T-helper 17 cell (primary cell): ENCODE measurements at places on chromosomes 4 and X.

DNA sequence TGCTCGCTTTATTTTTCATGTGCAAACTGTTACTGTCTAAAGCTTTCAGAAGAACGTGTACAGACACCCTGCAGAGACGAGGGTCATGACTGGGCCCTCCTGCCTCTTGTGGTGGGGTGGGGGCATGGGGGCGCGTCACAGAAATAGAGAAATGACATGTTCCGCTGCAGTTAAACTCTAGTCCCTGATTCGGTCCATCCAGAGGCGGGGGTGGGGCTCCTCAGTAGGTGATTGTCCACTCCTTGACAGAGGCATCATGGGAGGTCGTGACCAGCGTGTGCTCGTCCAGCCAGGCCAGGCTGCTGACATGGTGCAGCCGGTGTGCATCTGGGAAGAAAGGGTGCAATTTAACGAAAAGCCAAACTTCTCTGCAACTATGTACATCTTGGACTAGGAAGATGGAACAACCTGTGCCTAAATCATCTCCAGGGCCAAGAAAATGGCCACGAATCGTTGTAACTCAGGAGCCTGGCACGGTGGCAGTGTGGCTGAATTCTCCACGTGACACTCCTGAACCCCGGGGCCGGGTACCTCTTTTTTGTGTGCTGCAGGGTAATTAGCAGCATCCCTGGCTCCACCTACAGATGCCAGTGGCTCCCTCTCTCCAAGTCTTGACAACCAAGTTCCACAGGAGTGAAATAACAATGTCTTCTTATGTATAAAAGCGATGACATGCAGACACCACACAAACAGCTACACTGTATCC is 41.3 kb downstream of the WDR1 start:
- no peak for DNase-seq

DNA sequence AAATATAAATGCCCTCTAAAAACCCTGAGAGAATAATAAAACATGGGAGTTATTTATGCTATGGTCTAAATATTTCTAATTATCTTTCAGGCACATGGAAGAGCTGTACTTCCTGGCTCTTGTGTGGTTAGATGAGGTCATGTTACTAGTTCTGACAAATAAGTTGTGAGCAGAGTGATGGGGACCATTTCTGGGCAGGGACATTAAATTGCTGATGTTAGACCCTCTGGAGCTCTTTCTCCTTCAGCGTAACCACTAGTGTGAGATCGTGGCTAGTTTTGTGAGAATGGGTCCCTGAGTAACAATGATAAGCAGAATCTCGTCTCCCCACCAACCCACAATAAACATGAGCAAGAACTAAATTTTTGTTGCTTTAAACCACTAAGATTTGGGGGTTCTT is 108.0 kb downstream of the MAML3 start:
- no peak for DNase-seq

DNA sequence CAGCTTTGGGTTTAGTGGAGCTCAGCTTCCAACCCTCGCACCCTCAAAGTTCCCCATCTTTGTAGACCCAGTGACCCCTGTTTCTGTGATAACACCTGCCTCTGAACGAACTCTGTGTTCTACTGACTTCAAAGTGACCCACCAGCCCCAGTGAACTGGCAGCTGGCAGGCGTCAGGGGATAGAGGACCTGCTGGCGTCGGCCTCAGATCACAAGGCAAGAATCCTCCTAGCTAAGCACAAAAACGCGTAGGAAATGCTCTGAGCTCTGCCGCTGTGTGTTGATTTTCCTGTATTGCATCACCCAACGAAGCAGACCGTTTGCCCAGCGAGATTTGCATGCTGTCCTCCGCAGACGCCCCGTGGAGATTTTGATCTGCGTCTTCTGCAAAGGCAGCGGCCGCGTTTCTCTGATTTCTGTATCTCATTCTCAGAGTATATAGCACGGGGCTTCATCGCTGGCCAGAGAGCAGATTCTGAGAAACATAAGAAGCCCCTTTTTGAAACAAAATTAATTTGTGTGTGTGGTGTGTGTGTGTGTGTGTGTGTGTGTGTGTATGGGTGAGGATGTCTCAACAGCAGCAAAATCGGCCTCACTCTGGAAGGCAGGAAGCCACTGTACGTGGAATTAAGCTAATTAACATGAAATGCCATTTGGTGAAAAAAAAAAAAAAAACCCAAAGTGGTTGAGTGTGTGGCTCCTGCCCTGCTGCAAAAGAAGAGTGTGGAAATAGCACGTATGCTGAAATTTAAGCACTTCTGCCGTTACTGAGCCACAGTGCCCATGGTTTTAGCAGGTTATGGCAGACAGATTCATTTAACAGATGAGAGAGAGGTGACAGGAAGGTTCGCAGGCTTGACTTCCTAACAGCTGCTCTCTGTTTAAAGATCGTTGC is 29.2 kb upstream of the ASMTL start:
- DNase-seq = peak; percentile 27

- DNase-seq = no peak
These were observed 49.4 kb downstream of the RTL9 start for GRCh38 chrX:110407910-110408545.

- DNase-seq = no peak
These were observed 11.2 kb downstream of the CHST7 start for GRCh38 chrX:46584736-46585135.

- no peak for DNase-seq
These were observed 78.8 kb upstream of the PLAC1 start for GRCh38 chrX:134737061-134737460.

DNA sequence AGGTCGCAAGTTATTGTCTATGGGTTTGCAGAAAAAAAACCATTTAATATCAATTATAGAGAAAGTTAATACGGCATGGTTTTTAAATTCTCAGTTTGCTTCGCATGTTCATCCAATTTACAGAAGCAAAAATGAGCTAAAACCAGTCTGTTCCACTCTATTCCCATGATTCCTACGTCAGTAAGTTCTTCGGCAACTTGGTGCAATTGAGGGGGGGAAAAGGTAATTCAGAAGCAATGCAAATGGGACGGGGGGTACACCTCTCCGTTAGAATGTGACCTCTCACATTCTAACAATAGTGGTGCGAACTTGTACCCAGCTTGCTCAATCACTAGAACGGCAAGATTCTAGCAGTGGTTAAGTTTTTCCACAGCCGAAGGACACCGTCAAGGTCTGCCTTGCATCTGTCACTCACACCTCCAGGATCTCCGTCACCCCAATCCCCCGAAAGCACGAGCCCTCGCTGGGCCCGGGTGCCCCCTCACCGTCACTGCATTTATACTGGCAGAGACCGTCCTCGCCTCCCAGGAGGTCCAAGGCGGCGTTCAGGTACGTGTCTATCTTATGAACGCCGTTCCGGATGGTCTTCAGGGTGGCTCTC is 653 bp downstream of the PLA2G12A start:
- no peak for DNase-seq

DNA sequence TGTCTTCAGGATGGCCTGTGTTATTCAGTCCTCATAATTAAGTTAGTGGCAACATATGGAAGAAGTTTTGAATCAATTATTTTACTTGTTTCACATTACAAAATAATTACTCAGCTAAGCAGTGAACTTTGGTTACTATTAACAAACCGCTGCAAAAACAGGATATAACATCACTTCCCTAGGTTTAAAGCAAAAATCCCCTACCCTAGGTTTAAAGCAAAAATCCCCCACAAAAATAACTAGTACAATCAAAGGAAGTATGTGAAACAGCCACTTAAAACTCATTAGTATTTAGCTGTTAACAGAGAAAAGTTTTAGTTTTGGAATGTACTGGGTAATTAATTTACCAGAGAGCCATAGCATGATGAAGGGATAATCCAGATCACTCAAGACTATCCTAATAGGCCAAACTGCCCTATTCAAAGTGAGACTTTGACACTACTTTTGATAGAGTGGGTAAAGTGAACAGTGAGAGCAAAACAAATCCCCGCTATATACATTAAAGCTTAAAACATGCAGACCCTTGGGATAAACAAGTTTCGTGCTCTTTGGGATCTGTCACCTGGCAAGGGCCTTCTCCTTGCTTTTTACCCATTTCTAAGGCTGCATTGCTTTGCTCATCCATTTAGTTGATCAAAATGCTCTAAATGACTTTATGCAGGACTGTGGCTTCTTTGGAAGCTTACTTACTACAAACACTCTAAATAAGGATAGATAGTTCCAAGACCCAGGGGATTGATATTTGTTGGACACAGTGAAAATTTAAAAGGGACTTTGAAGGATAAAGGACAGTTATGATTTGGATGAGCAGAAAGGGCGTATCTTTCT is 36.4 kb upstream of the GPR174 start:
- DNase-seq = no peak

DNA sequence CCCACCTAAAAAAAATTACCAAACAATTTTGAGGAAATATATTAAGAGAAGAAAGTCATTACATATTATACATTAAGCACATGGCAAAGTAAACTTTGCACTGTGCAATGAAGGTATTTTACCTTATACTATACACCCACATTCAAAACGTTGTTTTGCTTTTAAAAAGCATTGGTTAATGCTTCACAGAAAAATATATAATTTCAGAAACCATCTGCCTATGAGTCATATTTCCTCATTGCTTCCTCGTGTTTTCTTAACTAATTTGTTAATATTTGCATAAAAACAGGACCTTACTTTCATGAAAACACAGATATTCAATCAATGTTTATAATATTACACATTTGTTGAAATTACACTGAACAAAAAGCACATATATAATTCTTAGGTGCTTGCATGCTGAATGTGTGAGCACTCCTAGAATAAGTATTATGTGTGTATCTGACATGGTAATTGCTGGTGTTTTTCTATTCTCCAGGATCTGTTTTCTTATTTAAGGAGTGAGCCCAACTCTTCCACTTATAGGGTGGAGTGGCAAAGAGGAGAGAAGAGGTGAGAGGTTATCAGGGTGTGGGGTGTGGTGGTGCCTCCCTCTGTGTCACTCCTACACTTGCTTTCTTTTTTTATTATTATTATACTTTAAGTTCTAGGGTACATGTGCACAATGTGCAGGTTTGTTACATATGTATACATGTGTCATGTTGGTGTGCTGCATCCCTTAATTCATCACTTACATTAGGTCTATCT is 95.1 kb upstream of the IQCM start:
- no peak for DNase-seq

GRCh38 chr4:78780093-78780492 is 3.9 kb downstream of the BMP2K start:
- no peak for DNase-seq

- no peak for DNase-seq
These were observed 30.2 kb downstream of the NEK1 start for GRCh38 chr4:169582203-169582602.

GRCh38 chr4:74544655-74545361 is 99.9 kb downstream of the AREG start:
- no peak for DNase-seq

DNA sequence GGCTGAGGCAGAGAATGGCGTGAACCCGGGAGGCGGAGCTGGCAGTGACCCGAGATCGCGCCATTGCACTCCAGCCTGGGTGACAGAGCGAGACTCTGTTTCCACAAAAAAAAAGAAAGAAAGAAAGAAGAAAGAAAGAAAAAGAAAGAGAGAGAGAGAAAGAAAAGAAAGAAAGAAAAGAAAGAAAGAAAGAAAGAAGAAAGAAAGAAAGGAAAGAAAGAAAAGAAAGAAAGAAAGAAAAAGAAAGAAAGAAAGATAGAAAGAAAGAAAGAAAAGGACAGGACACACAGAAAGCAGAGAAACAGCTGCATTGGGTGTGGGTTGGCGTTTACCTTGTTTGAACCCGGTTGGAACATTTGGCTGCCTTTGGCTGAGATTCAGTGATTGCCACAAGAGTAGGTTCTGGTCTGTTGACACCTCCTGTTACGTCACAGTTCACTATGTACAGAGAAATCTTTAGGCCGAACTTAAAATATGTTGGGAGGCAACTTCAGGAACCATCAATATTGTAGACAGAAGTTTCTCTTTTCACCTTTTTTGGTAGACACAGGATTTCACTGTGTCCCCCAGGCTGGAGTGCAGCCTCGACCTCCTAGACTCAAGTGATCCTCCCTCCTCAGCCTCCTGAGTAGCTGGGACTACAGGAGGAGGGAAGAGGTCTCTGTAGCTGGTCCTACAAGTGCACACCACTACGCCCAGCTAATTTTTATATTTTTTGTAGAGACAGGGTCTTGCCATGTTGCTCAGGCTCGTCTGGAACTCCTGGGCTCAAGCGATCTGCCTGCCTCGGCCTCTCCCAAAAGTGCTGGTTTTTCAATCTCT is 16.3 kb upstream of the PLCXD1 start:
- DNase-seq = no peak

- no peak for DNase-seq
These were observed 207.7 kb downstream of the MGST2 start for GRCh38 chr4:139873111-139873860.

GRCh38 chrX:69128588-69128987 is 36.7 kb downstream of the PJA1 start:
- no peak for DNase-seq

- DNase-seq = no peak
These were observed 118.1 kb downstream of the AKAP4 start for GRCh38 chrX:50082741-50083140.

DNA sequence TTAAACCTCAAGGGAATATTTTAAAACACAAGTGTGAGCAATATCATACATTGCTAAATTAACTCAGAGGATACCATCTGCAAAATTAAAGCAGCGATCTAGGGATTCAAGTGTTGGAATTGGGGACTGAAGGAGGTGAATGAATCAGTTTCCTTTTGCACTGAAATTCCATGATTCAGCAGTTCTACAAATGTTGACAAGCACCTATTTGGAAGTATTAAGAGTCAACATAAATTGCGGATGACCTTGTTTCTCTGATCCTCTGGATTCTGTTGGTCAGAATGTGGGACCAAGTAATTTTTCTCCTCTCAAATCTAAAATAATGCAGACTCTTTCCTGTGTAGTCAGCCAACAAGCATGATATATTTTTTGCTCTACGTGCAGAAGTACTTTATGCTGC is 78.8 kb downstream of the LDB2 start:
- DNase-seq = no peak

DNA sequence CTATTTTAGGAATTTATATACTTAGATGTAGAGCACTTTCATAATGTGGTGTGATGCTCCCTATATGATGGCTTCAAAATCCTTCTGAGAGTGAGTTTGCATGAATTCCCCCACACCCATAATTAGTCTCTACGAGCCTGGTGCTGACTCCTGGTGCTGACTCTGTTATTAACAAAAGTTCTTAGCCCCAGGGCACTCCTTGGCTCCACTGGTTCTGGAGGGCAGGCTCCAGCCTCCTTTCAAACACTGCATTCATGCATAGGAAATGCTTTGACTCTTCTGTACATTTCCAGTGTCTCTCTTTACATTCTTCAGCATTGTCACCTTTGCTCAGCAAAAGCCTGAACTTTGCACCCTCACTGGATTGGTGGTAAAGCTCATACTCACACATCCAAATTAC is 64.0 kb downstream of the LNX1 start:
- DNase-seq = no peak

- no peak for DNase-seq
These were observed at the start of gene GPC4 for GRCh38 chrX:133415276-133416105. TSS of gene GPC4 (minus strand) at chrX:133415489. CDS start at chrX:133414965, 524 bp downstream.
